ENCODE measurements at places on chromosomes 2 and 18.
A peak's percentile ranks its signal among the peaks of the same experiment; 100 is the strongest.

DNA sequence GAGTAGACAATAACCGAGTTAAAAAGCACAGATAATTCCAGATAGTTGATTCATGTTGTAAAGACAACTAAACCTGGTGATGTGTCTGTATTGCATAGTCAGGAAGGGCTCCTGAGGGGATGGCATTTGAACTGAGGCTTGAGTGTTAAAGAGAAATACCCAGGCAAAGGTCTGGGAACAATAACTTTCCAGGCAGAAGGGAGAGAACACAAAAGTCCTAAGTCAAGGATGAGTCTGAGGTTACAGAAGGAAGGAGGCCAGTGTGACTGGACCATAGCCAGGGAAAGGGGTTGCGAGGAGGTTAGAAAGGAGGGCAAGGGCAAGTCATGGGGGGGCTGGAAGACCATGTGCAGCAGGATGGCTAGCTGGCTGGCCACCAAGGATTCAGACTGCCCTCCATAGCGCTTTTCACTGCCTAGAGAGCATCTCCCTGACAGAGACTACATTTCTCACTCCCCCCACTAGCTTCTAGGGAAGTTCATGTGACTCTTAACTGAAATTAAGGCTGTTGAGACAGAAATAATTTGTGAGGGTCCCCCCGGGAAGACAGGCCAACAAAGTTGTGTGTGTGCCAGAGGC lies 135.5 kb upstream of the CREB1 start:
- DNase-seq, result no peak

GRCh38 chr2:43637030-43637803 lies at the start of gene PLEKHH2:
PLEKHH2 (plus strand) TSS chr2:43637260; CDS start chr2:43644674, 7,414 bp downstream.
- peak; percentile 98 for DNase-seq

GRCh38 chr2:236988690-236989624 lies 96.7 kb upstream of the COPS8 start:
- DNase-seq, result no peak

- no peak for DNase-seq
Observed at GRCh38 chr18:6561862-6562291, 147.2 kb upstream of the L3MBTL4 start.

DNA sequence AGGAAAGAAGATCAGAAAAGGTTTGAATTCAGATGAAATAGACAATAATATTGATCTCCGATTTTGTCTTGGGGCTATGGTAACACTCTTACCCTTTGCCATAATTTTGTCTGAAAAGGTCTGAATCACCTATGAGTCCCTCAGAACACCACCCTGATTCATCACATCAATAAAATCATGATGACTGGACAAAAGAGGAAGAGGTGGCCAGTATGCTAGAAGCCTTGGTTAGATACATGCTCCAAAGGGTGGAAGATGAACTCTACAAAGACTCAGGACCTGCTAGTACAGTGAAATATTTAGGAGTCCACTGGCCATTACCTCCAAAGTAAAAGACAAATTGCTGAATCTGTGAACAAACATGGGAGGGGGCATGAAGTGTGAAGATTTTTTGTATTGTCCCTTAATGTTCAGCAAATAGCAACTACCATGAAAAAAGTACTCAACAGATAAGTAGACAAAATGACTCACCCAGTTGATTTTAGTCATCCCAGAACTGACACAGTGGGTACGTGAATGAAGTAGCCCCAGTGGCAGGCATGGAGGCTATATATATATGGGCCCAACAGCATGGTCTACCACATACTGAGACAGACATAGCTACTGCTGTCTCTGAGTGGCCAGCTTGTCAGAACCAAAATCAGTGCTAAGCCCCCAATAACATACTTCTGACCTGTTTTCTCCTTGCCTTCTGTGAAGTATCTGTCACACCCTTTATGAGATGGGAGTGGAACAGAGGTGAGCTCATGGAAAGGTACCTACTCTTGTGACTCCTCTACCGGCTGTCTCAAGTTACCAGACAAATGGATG lies 36.5 kb upstream of the GLS start:
- no peak for DNase-seq

DNA sequence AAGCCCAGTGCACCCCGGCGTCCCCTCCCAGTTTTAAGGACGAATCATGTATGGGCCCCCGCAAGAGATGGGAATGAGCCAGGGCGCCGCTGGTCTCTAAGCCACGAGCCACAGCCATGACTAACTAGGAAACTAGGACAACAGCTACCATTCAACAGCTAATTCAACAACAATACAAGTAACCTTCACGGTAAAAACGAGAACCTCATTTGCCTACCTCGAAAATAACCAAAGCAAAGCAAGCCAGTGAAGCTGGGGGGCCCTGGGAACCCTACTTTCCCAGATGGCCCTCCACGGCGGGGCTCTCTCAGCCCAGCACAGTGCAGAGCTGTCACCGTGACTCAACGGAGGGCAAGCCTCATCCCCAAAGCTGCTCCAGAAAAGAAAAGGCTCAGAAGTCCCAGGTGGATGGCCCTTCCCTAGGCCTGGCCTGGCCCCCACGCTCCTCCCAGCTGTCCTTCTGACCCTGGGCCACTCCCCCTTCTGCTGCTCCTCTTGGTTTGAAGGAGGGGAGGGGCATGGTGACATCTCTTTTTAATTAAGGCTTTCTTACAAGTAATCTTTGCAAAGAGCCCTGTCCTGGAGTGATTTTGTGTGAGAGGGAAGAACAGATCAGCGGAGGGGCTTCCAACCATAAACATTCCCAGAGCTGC lies 126.3 kb downstream of the HDAC4 start:
- no peak for DNase-seq

GRCh38 chr2:42171396-42171980 lies 2.3 kb downstream of the EML4 start:
- DNase-seq, result no peak

GRCh38 chr18:35408843-35409261 lies 31.7 kb upstream of the ZNF396 start:
- DNase-seq, result no peak
